ENCODE measurements at places on chromosomes 6 and 20.

GRCh38 chr6:33967966-33968724, 164.3 kb upstream of the MLN start:
- no peak for DNase-seq

DNA sequence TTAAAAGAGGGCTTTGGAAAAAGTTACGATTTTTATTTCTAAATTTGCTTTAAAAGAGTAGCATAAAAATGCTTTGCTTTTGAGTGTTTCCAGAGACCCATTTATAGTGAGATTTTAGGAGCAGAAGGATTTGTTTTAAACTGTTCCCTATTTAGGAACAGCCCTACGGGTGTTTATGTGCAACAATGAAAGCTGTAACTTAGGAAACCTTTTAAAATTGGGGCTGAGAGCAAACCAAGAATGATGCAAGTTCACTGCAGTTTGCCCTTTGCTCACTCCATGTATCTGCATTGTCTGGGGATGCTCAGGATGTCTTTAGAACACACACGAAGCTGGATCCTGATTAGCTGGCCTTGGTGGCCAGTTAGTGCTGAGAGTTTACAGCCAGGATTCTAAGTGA, 40.9 kb downstream of the GHRH start:
- DNase-seq = no peak

GRCh38 chr6:135796643-135797305, 54.7 kb upstream of the PDE7B start:
- no peak for DNase-seq

- DNase-seq = no peak
These were observed 19.4 kb upstream of the SLC23A2 start for GRCh38 chr20:5020760-5021159.

DNA sequence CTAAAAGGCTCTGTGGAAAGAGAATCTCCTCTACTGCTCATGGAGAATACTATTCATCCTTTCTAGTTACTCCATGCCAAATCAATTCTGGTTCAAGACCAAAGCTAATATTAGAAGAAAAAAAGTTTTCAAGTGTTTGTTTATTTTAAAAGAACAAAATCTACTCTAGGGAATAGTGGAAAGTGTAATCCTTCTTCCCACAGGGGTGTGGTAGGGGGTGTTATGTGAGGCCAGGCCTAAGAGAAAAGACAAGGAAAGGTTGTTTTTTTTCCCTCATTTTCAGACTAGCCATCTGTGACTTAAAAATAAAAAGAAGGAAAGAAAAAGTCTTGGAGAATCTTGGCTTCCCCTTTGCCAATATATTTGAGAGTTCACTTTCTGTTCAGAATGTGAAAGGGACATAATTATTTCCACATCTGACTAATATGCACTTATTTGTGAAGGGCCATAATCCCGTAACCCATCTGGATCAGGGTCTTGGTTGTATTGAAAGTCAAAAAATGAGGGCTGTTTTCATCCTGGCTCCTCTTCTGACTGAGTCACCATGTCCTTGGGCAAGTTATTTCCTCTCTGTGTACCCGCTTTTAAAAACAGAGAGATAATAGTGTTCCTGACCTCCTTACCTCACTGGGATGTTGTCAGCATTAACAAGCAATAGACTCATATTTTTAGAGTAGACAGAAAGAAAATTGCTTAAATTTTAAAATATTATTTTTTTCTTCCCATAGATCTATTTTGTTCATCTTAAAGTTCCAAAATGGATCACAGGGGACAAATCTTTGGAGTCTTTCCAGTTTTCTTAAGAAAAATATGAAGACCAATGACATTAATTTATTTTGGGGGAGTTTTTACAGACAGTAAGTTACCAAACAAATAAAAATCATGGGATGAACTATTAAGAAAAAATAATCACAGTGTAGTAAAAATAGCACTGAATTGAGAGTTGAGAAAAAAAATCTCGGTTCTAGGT, 233.7 kb downstream of the IBTK start:
- no peak for DNase-seq

- DNase-seq = no peak
These were observed 30.5 kb upstream of the RIPK1 start for GRCh38 chr6:3037638-3038365.

DNA sequence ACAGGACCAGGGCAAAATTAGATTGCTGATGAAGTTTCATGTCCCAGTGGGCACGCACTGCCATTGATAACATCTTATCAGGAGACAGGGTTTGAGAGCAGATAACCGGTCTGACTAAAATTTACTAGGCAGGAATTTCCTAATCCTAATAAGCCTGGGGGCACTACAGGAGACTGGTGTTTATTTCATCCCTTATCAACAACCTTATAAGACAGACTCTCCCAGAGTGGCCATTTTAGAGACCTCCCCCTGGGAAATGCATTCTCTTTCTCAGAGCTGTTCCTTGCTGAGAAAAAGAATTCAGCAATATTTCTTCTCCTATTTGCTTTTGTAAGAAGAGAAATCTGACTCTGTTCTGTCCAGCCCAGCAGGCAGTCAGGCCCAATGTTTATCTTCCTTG, 423.4 kb upstream of the IMPG1 start:
- no peak for DNase-seq

DNA sequence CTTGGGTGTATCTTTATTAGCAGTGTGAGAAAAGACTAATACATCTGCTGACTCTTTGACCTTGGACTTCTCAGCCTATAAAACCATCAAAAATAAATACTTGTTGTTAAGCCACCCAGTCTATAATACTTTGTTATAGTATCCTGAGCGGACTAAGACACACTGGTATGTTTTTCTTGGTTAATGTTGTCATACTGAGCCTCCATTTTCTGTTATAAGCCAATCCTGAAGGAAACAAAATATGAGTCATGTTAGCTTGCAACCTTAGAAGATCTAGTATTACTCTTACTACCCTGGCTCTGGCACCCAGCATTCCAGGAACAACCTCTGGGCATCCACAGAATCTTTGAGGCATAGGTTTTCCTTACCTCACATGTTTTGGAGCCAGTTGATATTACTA, 307.2 kb downstream of the FRK start:
- no peak for DNase-seq

DNA sequence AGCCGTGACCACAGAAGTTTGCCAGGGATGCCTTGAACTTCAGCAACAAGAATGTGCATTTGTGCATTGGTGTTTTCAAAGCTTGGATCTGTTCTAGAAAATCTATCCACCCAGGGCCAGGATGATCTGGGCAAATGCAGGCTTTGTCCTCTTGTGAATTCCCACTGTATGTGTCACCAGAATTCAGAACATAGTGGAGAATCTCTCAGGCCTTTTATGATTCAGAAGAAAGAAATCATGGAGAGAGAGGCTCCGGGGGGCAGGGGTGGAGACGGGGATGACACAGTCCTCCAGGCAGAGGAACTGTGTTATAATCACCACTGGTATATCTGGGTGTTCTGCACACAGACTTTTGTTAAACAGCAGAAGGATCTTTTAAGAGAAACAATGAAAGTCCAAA, 304.1 kb downstream of the CDH4 start:
- DNase-seq = no peak

DNA sequence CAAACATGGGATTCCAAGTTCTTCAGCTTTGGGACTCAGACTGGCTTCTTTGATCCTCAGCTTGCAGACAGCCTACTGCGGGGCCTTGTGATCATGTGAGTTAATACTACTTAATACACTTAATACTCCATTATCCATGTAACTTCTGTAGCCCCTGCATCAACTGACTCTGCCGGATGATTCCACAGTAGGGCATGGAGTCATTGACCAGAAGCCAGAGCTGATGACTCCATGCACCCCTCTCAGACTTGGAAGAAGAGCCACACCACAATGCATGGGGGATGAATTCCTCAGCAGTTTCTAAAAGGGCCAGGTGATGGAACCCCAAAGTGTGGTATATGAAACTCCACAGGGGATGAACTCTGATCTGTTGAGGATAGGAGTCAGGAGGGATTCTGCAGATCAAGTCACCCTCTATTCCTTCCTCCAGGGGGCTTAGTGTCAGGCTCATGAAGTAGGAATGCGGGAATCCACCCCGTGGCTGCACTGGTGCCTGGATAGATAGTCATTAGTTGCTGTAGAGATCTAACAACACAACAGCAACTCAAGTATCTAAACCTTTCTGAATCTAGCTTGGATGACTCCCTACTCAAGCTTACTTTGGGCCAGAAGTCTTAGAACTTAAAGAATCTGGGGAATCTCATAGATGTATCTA, 70.2 kb downstream of the GPR6 start:
- no peak for DNase-seq

DNA sequence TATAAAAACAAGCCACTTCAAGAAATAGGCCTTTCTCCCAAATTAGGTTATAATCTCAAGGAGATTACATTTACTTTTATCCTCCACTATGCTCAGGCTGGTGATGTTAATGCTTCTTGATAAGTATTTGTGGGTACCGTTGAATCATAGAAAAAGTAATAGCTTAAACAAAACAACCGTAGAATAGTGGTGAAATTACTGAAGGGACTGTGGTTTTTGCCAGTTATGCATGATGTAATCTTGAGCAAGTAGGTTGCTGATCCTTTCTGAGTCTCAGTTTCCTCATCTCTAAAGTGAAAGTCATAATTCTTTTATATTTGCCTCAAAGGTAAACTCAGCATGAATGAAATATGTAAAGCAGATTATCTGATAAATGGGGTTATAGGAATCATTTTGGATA, 187.3 kb upstream of the JAG1 start:
- no peak for DNase-seq

GRCh38 chr6:38985839-38986238, 62.7 kb upstream of the GLP1R start:
- no peak for DNase-seq

GRCh38 chr6:37576336-37576737, 76.6 kb upstream of the CCDC167 start:
- DNase-seq = no peak

GRCh38 chr6:70552974-70553373, 13.8 kb upstream of the SDHAF4 start:
- DNase-seq = no peak

GRCh38 chr6:138372711-138373463, 4.8 kb upstream of the SMIM28 start:
- no peak for DNase-seq

DNA sequence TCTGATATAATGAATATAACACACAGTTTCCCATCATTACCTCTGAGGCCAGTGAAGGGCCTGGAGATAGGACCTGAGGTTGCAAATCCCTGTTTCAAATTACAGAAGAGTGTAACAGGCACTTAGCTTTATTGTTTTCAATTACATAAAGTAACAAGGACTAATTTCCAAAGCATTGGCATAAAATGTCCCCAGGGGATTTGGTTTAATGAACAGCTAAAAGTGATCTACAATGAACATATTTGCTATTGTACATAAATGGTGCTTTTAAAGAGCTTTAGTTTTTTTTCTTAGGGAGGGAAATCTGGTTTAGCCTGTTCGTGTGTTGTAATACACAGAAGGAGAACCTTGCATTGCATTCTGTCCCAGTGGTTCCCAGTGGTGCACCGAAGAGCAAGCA, 54.4 kb downstream of the HMGN3 start:
- no peak for DNase-seq

GRCh38 chr6:63571361-63572043, 778 bp upstream of the LOC128125822 start:
- DNase-seq = peak; percentile 13

GRCh38 chr6:25882051-25882496, 8.0 kb upstream of the SLC17A3 start:
- DNase-seq = no peak

GRCh38 chr6:34773916-34774315, 16.6 kb downstream of the SNRPC start:
- DNase-seq = no peak

- no peak for DNase-seq
These were observed 16.1 kb upstream of the VSTM2L start for GRCh38 chr20:37886851-37887297.

DNA sequence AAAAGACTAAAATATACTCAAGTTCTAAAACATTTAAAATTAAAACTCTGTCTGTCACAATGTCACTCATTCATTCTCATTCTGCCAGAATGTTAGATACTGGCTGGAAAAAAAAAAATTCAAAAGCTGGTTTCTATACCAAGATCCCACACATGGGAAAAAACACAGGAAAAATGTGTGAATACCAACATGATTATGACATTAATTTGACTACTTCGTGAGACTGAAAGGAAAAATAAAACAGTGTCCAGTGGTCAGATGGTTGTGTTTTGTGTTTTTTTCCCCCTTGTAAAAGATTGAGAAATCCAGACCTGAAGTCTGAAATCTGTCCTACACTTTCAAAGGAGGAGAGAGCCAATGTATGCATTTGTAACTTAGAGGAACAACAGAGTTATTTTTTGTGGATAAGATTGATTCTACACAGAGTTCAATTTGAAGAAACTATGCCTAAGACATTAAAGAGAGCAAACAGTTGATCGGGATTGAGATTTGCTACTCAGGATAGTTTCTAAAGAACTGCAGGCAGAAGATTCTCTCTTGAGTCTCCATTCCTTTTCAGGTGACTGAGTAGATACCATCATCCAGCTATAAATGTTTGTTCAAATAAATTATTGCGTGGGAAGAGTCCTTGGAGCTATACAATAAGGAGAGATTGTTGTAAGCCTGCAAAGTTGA, 39.2 kb upstream of the TXLNB start:
- no peak for DNase-seq

GRCh38 chr20:61862881-61863280, 202.8 kb downstream of the TAF4 start:
- DNase-seq = no peak

DNA sequence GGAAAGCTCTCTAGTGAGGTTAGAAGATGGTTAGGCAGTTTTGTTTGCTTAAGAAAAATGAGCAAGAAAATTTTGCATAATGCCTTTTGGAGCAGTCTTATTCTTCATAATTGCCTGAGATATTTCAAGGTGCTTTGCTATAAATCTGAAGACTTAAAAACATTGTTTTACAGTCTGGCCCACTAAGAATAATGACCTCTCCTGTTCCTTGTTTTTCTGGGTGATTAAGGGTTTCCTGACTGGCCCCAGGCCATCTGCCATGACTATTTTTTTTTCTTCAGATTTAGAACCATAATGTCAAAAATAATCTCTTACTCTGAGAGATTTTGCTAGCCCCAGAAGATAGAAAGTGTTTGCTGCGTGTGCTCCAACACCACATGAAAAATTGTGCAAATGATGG, 72.3 kb upstream of the CENPW start:
- DNase-seq = no peak

- no peak for DNase-seq
These were observed 441.6 kb downstream of the HACE1 start for GRCh38 chr6:104418125-104418524.

DNA sequence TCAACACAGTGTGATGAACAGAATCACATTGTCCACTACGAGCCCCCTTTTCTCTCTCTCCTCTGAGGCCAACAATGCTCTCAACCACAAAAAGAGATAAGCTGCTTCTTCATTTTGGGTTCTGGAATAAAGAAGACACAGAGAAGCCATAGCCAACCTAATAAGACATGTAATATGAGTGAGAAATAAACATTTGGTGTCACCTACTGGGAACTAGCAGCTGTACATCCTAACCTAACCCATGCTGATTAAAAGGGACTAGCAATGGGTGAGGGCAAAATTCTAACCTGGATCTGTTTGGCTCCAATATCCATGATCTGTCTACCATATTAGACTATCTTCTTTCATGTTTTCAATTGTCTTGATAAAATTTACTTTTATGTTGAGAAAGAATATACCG, 369.1 kb upstream of the MARCKS start:
- DNase-seq = no peak
